T-helper 2 cell (primary cell): ENCODE measurements at places on chromosomes 7 and 10.

DNA sequence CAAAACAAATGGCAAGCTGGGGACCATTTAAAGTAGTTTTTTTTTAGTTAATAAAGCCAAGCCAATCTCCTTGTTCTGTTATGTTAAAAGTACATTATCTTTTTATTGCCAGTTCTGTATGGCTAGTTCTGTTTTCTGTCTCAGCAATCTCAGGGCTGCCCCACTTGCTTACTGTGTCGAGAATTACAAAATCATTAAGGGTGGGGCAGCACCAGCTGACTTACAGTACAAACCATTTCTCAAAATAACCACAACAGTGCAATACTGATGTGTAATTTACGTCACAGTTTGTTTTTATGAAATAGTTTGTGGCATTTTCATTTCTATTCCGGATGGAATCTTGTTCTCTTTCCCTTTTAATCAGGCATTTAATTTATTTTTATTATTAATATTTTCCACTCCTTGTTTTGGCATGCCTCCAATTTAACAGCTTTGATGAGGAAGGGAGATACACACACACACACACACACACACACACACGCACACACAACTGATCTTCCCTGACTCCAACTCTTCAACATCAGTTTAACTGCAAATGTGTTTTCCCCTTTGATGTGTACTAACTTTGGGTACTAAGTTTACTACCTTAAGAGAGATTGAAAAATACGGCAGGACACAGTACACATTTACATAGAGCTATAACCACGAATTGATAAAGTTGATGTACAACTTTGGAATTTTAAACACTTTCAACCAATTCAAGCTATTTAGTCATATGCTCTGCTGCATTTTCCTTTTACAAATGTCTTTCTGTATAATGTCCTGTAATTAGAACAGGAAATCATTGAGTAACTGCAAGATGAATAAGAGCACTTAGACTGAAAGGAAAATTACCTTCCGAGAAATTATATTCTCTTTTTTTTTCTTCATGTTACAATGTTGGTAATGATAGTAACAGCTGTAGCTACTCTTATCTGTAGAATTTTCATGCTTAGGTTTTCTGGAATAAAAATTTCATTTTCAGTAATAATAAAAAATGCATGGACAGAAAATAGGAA lies 91.5 kb downstream of the ARID5B start:
- DNase-seq: no peak

DNA sequence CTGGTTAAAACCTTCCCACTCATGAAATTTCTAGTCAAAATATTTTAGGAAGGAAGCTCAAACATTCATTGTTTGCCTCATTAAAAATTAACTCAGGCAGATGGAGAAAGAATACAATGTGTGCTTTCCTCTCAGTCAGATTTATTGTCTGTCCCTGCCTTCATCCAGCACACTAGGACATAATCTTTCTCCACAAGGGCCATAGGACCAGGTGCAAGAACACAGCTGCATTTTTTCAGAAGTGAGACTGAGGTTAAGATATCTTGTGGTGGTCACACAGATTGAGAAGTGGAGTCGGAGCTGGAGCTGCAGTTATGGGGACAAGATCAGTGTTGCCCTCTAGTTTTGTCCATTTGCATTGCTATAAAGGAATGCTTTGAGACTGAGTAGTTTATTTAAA lies 666.3 kb downstream of the CCSER2 start:
- DNase-seq: no peak

GRCh38 chr7:150986099-150986512 lies 4.7 kb upstream of the NOS3 start:
- DNase-seq: peak; percentile 40

DNA sequence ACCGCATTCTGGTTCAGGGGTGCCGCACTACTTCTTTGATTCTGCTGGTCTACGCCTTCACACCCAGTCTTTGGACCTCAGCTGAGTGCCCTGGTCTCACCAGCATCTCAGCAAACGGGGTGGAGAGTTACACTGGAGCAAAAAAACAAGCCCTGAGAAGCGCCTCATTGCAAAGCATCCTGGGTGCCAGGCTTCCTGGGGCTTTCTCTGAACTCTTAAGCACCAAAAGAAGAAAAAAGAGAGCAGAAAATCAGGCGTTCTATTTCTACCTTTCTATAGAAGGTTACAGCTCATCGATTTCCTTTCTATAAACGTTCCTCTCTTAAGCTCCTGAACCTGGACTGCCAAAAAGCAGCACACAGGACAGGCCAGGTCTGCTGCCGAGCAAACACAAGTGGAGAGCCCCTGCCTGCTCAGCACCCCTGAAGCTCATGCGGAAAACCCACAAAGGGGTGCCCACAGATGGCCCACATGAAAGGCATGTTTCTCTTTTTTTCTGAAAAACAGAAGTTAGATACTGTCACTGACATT lies 217.9 kb downstream of the SFMBT2 start:
- no peak for DNase-seq

DNA sequence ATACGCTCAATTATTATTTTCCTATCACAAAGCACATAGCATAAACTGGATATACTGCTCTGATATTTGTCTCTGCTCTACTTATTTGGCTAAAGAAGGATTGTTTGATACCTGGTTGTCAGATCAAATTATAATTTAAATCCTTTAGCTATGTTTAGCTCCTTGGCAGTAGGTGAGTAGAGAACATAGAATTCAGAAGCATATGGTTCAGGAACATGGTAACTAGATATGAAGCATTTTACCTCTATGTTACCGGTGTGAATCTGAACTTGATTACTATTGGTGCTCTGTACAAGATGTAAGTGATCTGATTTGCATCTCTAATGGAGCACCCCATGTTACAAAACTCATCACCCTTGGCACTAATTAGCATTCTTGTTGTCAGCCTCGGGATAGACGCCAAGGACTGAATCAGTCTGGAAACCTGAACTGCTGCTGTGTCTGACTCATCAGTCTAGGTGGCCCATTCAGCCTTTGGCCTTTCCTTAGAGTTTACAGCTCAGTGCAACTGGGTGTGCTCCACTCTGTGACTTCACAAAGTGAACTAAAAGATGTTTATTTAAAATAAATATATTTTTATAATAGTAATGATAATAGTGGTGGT lies 12.3 kb upstream of the MYPN start:
- DNase-seq: no peak

GRCh38 chr10:67017218-67017617 lies 91.4 kb downstream of the LRRTM3 start:
- DNase-seq: no peak

DNA sequence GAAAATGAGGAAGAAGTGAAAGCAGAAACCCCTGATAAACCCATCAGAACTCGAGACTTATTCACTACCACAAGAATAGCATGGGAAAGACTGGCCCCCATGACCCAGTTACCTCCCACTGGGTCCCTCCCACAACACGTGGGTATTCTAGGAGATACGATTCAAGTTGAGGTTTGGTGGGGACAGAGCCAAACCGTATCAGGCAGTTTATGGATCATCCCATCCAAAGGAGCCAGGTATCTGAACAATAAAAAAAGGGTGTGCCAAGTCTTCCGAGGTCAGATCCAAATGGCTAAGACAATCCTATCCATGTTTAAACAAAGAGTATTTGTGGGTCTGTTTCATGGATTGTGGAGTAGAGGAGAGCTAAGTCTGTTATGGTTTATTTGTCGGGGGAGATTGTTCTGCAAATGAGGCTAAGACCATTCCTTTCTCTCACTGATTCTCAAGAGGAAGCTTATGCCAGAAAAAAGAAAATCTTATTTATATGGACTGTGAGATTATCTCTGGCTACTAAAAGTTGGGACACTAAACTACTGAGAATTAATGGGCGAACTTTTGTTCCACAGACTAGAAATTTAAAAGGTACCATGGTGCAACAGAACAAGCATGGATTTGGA lies 203.7 kb downstream of the IPMK start:
- no peak for DNase-seq

DNA sequence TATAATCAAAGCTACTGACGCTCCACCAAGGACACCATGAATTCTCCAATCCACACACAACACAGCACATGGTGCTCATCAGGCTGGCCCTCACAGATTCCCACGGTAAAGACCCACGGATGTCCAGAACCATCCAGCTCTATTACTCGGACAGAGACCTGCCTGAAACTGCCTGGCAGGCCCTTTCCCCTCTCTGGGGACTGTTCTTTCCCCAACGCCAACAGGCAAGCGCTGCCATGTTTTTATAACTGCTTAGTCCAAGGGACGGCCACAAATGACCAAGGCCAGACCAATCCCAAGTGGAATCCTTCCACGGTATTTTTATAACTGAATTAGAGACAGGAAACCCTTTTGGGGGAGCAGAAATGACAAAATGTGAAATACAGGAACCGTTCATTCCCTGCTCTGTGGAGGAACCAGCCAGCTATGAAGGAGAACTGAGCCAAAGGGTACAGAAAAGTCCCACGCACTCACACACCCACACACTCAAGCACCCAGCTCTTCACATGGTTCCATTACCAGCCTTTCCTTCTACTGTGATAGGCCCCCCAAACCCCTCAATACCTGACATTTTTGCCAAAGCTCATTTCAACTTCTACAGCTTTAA lies 4.1 kb downstream of the PIP4K2A start:
- DNase-seq: no peak

DNA sequence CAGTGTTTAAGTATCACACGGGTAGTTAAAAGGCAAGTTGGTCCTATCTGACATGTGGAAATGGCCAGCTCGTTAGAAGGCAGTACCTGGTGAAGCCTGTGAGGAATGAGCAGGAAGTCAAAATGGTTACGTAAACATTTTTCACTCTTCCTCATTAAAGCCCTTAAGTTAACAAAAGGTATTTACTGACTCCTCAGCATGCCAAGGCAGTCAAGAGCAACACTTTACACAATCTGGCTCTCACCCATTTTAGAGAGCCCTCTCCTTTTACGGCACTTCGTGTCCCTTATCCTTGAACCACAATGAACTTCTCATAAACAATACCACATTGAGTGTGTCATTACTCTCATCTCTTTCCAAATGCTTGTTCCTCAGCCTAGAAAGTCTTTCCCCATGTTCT lies 11.0 kb upstream of the RSBN1L start:
- no peak for DNase-seq

DNA sequence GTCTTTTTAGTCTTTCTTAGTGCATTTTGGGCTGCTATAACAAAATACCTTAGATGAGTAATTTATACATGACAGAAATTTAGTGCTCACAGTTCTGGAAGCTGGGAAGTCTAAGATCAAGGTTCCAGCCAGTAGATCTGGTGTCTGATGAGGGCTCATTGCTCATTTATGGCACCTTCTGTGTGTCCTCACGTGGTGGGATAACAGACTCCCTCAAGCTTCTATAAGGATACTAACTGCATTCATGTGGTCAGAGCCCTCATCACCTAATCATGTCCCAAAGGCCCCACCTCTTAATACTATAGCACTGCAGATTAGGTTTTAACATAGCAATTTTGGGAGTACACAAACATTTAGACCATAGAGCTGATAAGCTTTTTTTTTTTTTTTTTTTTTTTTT lies 80.4 kb downstream of the ZNRF2 start:
- no peak for DNase-seq

DNA sequence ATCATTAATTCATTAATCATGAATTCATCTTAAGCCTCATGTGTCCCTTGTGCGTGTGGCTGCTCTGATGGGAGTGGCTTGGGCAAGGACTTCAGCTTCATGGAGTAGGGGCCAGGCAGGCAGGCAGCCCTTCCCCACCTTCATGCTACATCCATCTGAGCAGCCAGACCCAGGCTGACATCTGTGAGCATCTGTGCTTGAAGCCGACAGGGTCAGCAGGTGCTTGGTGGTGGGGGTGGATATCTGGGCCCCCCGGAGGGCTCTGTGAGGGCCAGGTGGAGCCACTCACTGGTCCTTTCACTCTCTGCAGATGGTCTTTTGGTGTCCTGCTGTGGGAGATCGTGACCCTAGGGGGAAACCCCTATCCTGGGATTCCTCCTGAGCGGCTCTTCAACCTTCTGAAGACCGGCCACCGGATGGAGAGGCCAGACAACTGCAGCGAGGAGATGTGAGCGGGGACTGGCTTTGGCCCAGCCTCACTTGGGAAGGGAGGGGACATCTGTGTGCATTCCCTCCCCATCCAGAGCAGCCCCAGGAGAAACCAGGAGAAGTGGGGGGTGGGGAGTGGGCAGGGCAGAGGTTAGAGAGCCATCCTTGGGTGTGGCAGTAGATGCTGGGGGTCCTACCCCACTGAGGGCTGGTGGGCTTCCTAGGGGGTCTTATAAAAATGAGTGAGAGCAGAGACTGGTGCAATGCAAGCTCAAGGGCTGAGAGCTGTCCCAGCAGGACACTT lies 14.7 kb upstream of the CSGALNACT2 start:
- no peak for DNase-seq

DNA sequence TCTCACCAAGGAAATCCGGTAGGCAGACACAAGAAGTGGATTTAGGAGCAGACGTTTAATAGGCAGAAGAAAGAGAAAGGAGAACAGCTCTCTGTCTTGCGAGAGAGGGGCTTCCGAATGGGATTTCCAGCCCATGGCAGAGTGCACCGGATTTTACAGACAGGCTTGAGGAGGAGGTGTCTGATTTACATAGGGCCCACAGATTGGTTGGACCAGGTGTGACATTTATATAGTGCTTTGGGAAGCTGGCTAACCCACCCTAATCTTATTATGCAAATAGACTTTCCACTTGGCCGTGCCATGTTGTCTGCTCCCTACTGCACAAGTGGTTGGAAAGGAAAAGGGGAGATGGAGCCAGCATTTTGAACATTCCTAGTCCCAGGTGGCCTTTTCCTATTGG lies 57.8 kb downstream of the ANKMY2 start:
- DNase-seq: no peak

DNA sequence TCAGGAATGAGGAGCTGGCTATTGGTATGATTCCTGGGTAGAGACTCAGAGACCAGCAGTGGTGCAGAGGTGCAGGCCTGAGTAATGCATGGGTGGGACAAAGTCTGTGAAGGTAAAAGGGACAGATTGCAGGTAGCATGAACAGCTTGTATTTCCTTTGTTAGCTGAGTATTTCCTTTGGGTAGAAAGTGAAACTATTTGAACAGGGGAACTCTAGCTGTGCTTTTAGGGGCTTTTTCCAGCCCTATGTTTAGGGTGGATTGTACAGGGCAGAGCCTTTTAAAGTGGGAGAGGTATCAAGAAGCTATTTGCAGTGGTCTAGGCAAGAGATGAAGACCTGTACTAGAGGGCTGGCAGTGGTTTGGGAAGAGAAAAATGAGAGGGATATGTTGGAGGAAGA lies 739.9 kb downstream of the REEP3 start:
- DNase-seq: no peak

- DNase-seq: no peak
Observed at GRCh38 chr7:110890101-110890500, 200.8 kb upstream of the LRRN3 start.
